ENCODE measurements at places on chromosomes 4 and X.

DNA sequence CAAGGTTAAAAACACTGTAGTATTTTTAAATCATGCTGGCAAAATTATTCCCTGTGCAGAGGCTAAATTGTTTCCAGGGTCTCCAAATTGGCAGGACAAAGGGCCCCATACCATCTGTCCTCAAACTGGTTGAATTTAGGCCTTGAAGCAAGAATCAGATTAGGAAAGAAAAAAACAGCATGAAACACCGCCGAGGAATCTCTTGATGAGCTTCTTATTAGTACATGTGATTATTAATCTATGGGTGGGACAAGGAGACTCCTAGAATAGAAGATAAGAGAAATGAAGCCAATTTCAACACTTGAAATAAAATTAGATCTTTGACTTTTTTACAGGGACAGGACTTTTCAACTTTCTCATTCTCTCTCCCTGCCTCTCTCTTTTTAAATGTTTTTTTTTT, 7.1 kb upstream of the CLNK start:
- DNase-seq = no peak

DNA sequence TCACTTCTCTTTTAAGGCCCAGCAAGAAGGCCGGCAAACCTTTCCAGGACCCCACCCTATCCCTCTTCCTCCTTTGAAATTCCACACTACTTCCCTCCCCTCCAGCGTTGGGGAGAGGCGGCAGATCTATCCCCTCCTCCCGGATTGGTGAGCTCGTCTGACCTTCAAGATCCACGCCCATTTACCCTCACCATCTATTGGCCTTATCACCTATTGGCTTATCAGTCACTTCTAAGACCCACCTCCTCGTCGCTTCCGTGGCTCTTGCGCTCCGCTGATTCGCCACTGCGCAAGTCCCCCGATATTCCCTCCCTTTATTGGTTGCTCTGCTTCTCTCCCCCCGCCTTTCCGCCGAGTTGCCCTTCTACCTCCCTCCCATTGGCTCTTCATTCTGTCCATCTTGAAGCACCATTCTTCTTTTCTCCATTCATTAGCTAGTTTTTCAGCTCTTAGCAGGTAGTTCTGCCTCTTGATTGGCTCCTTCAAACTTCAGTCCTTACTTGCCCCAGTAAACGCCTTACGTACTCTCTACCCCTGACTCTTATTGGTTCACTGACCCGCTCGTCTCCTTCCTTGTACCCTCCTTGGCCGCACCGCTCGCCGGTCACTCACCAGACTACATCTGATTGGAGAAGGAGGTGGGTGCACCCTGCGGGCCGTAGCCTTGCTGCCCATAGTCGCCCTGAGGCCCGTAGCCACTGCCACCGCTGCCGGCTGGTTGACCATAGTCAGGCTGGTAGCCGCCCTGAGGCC, 4.8 kb upstream of the PRICKLE3 start:
- DNase-seq = peak; percentile 99

- DNase-seq = no peak
Observed at GRCh38 chr4:93346840-93347239, 481.7 kb upstream of the ATOH1 start.

- no peak for DNase-seq
Observed at GRCh38 chr4:151558496-151559113, 149.6 kb downstream of the FHIP1A start.

DNA sequence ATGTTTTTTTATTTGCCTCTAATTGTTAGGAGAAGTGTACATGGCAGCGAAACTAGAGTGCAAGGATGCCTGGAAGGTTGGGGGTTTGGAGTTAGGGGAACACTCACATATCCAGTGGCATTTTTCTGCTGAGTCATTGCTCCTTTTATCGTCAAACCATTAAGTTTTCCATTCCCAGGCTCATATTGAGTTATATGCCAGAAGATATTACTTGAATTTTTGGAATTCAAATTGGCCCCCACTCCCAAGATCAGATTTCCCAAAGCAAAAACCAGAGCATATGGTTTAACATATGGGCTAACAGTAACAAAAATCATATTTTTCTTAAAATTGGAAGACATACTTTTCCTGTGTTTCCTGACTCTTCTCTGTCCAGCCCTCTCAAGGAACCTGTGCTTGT, 152.7 kb downstream of the FSTL5 start:
- no peak for DNase-seq
